Heart right ventricle (tissue), 16 donors: ENCODE measurements at places on chromosomes 2 and 18. TPM values are rescaled to one million over a fixed set of nuclear protein-coding genes. Genes with fewer than 3 reads are reported as not detected.

DNA sequence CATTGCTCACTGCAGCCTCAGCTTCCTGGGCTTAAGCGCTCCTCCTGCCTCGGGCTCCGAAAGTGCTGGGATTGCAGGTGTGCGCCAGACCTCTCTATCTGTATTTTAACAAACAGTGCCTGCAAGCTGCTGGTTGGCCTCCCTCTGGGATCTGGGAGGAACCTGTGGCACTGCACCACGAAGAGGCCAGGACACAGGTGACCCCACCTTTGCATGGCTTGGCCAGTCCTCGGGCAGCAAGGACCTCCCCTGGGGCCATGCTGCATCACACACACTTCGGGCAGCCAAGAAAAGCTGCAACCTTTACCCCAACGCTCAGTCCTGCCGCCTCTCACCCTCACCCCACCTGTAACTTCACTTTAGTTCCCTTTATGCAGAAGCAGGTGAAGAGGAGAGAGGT is 70.0 kb downstream of the PXDN start:
- DNase-seq, result no peak

GRCh38 chr2:230849633-230850357 is 14.9 kb upstream of the ITM2C start:
- DNase-seq, result no peak

DNA sequence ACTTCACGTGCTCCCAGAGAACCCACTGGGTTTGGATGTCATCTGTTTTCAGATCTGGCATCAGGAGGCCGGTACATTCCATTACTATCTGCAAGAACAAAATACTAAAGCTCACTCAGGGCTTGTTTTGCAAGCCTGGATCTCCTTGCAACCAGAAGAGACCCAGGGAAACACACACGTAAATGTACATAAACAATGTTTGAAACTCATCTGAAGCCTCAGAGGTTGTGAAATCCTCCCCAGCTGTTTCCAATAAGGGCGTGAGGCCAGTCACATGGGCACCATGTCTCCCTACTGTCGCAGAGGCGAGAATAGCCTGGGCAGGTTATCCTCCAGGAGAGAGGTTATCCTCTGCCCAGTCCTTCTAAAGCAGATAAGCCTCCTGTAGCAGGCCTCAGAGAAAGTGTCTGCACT is 186.9 kb downstream of the GFPT1 start:
- DNase-seq, result no peak

- DNase-seq, result no peak
Measured at GRCh38 chr2:170434900-170435621, 257.1 kb downstream of the MYO3B start.

GRCh38 chr2:105130546-105130945 is 92.7 kb downstream of the MRPS9 start:
- DNase-seq, result no peak

- no peak for DNase-seq
Measured at GRCh38 chr18:21703241-21703820, 1.2 kb downstream of the ABHD3 start.

GRCh38 chr2:48423376-48423775 is 106.6 kb upstream of the STON1 start:
- no peak for DNase-seq

GRCh38 chr2:181304011-181304844 is 153.0 kb upstream of the ITGA4 start:
- no peak for DNase-seq

- DNase-seq, result no peak
Measured at GRCh38 chr2:229689307-229689839, 25.0 kb downstream of the DNER start.

GRCh38 chr2:9191041-9191481 is 15.6 kb upstream of the ASAP2 start:
- DNase-seq, result peak; percentile 86

MRPL33 gene
- total RNA-seq, result 170 TPM

LRRTM1 gene
- total RNA-seq, result not detected

LRP2 gene
- total RNA-seq, result 0.15 TPM

GNAL gene
- 1.4 TPM for total RNA-seq

COA5 gene
- total RNA-seq, result 29.8 TPM

SNX17 gene
- total RNA-seq, result 54.5 TPM

NT5DC4 gene
- total RNA-seq, result not detected

GKN1 gene
- total RNA-seq, result not detected
